ENCODE measurements at places on chromosomes 1 and 21.

- DNase-seq = peak; percentile 31
Measured at GRCh38 chr1:156602557-156602993, 1.3 kb upstream of the GPATCH4 start.

GRCh38 chr1:44786138-44786840, 1.7 kb downstream of the BEST4 start:
- peak; percentile 83 for DNase-seq

DNA sequence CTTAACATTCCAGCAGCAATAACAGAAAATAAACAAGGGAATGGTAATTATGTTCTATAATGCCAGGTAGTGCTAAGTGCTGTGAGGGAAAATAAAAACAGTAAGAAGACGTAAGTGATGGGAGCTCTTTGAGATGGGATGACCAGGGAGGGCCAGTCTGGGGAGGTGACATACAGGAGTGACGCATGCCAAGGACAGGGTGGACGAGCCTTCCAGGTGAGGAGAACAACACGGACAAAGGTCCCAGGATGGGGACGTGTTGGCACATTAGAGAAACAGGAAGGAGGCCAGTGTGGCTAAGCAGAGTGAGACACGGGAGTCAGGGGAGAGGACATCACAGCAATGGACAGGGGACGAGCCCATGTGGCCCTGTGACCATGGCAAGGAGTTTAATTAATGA, 11.7 kb upstream of the LRRC52 start:
- DNase-seq = no peak

- no peak for DNase-seq
Measured at GRCh38 chr1:156367383-156368156, 1.4 kb upstream of the RHBG start.

DNA sequence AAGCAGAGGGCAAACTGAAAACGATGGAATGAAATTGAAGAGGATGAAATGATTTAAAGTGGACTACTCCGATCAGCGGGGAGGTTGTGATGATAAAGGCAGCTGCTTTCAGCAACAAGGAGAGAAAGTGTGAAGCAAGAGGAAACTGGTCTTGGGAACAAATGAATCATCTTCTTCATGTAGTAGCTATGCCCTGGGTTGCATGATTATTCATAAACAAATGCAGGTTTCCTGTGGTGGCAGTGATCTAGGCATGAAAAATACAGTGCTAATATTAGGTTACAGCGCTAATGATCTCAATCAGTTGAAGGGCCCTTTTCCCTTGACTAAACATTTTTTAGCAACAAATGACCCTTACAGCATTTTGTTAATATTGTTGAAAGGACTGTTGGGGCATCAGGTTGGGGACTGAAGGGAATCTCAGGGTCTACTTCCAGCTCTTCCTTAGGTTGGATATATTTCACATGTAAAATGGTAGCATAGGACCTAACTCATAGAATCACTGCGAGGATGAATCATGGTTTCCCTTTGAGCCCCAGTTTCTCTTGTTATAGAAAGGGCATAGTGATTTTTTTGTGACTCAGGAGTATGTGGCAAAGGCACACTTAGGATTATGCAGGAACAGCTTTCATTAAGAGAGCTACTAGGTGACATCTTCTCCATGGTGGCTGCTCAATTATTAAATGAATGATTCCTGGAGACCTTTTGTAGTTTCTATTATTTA, 1.9 kb upstream of the ZFYVE9 start:
- DNase-seq = peak; percentile 34

DNA sequence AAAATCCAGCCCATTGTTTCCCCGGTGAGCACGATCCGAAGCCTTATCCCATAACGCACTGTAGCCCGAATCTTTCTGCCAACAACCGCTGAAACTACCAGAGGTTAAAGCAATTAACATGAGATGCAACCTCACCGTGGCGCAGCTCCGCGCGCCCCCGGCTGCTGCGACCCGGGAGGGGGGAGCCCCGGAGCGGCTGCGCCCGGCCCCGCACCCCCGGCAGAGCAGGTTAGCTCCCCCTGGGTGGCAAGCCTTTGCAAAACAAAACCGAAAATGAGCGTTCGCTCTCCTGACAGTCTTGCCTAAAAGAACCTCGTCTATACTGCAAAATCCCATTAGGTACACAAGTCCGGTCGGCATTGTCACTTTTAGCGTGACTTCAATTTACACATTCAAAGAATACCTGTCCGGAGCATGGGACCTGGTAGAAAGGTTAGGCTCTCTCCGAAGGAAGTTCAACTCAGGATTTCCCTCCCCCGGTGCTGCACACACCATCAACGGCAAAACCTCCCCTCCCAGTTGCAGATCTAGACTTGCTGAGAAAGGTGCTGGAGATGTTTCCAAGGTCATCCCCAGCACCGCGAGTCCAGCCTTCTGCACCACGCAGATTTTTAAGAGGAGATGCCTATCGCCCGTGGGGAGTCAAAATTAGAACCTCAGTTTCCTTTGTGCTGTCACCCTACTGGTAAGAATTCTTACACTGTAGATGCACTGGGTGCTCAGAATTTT, 107.5 kb downstream of the ZNF281 start:
- peak; percentile 68 for DNase-seq

DNA sequence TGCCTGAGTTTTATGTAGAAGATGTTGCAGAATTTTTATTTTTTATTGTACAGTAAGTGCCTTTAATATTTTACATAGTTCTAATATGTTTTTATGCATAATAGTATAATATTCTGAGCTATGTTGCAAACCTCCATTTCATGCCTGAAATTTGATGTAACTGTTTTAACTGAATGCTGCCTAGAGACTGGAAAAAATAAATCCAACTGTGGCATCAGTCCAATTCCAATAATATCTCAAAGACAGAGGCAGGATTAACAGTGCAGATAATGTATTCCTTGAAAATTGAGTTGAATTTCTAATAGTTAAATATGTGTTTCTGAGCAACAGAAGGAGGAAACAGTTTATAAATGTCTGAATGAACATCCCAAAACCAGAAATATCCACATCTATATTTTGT, 61.1 kb upstream of the KIF1B start:
- DNase-seq = no peak

DNA sequence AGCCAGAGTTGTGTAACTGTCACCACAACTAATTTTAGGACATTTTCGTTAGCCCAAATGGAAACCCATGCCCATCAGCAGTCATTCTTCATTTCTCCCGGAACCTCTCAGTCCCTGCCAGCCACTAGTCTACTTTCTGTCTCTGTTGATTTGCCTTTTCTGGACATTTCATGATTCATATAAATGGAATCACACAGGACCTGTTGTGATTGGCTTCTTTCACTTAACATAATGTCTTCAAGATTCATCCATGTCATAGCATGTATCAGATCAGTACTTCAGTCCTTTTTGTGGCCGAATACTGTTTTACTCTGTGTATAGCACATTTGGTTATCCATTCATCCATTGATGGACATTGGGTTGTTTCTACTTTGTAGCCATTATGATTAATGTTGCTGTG, 7.1 kb downstream of the SLC66A1 start:
- no peak for DNase-seq

GRCh38 chr1:32618673-32619221, 31.6 kb downstream of the ZBTB8OS start:
- no peak for DNase-seq

- no peak for DNase-seq
Measured at GRCh38 chr21:43733529-43734071, 14.7 kb downstream of the PDXK start.

DNA sequence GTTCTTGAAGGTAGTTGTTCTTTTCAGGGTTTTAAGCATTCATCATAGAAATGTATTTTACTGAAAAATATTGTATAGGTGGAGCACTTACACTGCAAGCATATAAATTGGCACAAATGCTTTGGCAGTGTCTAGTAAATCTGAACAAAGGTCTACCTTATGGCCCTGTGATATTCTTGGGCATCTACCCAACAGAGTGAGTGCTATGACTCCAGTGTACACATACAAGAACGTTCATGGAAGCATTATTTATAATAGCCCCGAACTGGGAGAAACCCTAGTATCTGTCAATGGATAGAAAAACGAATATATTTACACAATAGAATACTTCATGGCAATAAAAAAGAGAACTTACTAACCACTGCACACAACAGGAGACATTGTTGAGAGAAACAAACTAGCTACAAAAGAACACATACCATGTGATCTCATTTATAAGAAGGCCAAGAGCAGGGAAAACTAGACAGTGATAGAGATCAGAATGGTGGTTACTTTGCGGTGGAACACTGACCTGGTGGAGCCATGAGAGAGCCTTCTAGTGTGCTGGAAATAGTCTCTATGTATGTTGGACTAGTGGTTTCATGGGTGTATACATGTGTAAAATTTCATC, 96.0 kb downstream of the MAB21L3 start:
- DNase-seq = no peak

- no peak for DNase-seq
Measured at GRCh38 chr1:36522461-36523229, 39.9 kb upstream of the CSF3R start.

DNA sequence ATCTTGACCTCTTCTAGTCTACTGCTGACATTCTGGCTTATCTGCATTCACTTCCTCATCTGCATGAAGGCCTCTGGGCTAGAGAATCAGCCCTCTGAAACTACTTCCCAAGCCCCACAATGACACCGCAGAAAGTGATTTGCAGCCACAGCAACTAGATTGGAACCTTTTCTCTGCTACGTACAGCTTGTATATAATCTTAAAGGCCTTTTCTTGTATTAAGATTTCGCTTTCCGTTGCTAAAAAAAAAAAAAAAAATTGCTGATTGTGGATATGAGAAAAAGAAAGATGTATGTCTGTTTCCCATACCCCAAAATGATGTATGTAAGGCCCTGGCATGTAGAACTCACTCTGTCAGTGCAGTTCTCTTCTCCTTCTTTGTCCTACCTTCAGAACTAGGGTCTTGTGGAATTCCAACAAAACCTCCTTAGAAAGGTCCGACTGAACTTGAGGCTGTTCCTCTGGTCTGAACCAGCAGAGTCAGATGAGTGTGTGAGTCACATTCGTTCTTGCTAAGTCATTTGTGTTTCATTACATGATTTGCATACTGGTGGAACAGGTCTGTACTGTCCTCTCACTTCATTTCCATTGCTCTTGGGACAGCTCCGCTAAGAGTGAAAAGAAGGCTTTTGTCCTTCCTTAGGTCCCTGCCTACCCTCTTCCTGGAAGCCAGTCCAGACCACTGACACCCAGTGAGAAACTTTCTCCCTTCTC, 62.7 kb downstream of the PLPP3 start:
- DNase-seq = peak; percentile 2

GRCh38 chr1:248183996-248184395, 9.4 kb downstream of the OR2M2 start:
- DNase-seq = no peak

- DNase-seq = no peak
Measured at GRCh38 chr1:14531519-14531918, 67.0 kb upstream of the KAZN start.
